Right forelimb (tissue), 1 donor: ENCODE measurements at places on chromosomes 6 and 20.

DNA sequence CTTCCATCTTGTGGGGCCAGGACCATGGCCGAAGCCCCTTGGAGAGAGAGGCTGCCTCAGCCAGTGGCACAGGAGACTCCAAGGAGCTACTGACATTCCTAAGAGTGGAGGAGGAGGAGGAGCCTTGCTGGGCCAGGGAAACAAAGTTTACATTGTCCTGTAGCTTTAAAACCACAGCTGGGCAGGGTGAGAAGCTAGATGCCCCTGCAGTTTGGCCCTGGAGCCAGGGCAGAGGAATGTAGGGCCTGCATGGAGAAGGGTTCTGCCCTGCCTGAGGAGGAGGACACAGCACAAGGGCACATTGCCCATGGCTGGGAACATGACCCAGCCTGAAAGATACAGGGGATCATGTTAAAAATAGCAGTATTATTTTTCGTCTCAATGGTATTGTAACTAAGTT lies 37.4 kb downstream of the PLCG1 start:
- DNase-seq: peak; percentile 35

DNA sequence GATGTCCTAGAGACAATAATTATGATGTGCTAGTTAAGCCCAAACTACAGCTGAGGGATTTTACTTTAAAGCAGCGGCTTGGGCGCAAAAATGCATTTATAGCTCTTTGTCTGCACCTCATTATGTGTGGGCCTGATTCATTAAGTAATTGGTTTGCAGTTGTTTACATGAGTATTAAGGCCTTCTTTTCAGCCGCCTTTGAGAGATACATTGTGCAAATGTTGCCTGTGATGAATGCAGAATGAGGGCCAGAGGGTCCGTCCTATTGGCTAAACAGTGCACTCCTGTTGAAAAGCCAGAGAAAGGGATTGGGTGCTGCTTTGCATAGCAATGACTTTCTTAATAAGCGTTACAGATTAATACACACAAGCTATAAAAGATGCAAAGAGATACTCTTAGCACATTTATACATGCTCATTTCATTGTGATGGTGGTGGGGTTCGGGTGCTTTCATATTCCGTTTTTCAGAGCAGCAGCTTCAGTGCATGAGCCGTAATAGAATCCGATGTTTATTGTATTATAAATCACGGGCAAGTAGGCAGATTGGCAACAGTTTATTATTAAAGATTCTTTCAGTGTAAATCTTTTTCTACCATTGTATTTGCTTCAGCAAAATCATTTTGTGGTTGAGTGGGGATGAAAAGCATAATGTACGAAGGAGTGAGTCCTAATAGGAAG lies 68.2 kb upstream of the XRN2 start:
- DNase-seq: no peak

DNA sequence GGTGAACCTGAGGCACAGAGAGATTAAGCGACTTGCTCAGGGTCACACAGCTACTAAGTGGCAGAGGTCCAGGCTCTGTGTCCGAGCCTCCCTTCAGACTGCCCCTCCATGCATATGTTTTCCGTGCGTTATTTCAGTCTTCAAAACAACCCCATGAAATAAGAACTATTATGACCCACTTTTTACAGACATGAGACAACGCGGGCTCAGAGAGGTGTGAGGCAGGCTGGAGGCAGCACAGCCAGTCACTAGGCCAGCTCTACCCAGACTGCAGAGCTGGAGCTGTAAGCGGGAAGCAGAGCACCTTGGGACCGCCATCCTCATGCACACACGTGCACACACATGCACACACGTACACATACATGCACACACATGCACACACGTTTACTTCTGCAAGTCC lies 62.3 kb downstream of the PSMG4 start:
- DNase-seq: no peak

GRCh38 chr20:56628015-56628872 lies 862 bp upstream of the TFAP2C start:
- no peak for DNase-seq
